ENCODE measurements at places on chromosomes 2 and 18.

GRCh38 chr18:27585602-27586173 is 400.6 kb upstream of the CHST9 start:
- no peak for DNase-seq

DNA sequence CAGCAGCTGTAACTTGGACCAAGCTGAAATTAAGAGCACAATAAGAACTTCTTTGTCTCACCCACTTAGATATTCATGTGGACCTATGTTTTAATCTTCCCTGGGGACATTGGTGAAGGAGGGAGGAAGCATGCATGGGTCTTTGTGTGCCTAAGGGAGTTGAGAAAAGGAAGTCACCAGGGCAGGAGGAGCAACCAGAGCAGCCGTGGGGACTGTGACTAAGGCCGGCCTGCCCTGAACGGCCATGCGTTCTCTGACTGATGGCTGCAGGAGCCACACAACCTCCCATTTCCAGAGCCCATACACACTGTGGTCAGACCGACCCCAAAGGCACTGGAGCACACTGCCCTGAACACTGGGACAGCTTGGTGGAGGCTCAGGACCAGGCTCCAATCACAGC is 43.7 kb upstream of the SLC35G4 start:
- DNase-seq: no peak

DNA sequence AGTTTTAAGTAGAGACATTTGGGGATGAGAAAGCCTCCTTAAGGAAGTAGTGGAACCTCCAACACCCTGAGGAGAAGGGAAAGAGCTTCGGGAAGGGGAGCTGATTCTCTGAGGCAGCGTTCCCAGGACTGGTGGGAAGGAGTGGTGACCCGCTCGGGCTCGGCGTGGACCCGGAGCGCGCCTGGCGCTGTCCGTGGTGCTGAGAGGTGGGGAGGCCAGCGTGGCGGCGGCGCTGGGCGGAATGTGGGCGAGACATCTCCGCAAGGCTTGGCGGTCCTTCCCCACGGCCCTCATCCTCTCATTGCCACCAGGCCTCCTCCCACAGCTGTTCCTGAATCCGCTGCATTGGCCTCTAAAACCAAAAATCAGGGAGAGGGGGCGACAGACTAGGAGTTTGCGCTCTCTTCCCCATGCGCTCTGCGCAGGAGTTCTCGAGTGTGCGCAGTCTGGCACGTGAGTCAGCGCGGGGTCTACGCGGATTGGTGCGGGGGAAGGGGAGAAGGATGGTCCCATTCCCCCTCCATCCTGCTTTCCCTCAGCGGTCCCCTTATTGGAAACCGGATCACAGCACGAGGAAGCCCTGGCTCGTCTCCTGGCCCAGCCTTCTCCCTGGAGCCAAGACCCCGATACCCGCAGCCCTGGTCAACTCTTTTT is 857 bp downstream of the RESP18 start:
- no peak for DNase-seq

DNA sequence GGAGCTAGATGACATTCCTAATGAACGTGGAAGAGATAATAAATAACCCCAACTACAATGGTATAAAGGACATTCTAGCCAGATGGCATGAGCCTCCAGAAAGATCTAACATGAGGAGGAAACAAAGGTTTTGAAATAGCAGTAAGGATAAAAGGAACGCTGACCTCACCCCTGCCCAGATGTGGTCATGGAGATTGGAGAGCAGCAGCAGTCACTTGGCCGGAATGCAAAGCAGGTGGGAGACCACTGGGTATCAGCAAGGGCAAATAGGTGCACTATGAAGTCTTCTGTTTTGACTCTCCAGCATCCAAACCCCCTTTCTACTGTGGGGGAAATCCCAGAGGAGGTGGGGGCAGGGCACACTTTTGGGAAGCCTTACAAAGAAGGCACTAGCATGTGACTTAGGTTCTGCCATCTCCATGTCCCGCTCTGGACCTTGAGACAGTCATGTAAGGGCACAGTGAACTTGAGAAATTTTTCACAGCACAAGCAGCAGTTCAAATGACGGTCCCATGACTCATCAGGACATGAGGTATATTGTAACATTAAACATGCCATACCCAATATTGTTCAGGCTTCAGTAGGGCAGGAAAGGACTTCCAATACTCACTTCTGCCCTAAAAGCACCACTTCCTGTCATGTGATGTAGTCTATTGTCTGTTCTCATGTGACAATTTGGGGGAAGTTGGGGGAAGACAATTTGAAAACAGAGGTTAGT is 55.2 kb downstream of the METTL4 start:
- DNase-seq: no peak

- no peak for DNase-seq
Measured at GRCh38 chr2:158414538-158414937, 42.0 kb downstream of the CCDC148 start.

GRCh38 chr2:22887845-22888244 is 497.1 kb upstream of the KLHL29 start:
- no peak for DNase-seq

GRCh38 chr2:13917958-13918357 is 714.6 kb upstream of the LRATD1 start:
- DNase-seq: no peak

DNA sequence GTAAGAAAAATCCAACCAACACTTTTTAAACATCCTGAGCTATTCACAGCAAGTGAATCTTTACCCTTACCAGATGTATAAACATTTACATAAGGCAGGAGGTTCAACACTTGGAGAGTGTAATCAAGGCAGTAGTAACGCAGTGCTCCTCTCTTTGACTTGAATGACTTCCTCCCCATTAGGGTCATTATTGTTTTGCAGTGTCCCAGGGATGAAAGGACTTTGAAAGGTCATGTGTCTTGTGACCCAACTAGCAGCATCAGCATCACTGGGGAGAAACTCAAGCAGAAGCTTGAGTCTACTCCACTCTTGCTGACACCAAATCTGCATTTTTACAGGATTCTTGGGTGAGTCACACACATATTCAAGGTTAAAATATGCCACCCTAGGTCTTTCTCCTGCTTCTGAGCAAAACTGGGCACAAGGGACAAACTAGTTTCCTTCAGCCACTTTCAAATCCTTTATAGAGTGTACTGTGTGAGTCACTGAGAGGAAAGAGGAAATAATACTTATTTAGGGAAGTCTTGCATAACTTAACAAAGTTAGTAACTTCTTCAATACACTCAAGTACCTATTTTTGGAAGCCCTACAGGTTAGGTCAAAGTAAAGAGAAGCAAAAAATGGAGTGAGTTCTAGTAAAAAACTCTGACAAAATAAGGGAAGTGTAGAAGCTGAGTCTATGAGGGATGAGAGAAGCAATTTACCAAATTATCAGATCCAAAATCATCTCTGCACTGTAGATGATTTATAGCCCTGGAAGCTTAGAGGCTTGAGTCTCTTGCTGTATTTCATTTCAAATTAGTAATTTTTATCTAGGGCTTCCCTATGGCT is 51.0 kb upstream of the EML4 start:
- DNase-seq: no peak

DNA sequence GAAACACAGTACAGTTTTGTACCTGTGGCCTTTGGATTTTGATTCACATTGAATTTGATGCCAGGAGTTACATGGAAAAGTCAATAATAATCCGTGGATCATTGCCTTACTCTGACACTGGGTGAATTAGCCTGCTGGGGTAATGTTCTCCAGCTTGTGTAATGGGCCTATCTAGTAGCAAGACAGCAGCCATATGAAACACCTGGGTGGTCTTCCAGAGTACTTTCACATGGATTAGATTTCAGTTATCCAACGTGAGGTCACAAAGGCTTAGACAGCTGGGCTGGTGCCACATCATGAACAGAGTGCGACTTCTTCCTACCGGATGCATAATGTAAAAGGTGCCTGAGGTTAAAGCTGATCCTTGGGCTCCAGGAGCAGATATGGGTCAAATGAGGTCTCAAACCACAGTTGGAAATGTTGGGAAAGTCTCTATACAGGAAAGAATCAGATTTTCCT is 486.8 kb downstream of the PARD3B start:
- DNase-seq: no peak

- no peak for DNase-seq
Measured at GRCh38 chr2:126657148-126657635, 1.2 kb downstream of the GYPC start.

GRCh38 chr2:112712903-112713584 is 7.8 kb upstream of the NT5DC4 start:
- no peak for DNase-seq

- no peak for DNase-seq
Measured at GRCh38 chr2:220422676-220423075, 795.2 kb downstream of the SLC4A3 start.

DNA sequence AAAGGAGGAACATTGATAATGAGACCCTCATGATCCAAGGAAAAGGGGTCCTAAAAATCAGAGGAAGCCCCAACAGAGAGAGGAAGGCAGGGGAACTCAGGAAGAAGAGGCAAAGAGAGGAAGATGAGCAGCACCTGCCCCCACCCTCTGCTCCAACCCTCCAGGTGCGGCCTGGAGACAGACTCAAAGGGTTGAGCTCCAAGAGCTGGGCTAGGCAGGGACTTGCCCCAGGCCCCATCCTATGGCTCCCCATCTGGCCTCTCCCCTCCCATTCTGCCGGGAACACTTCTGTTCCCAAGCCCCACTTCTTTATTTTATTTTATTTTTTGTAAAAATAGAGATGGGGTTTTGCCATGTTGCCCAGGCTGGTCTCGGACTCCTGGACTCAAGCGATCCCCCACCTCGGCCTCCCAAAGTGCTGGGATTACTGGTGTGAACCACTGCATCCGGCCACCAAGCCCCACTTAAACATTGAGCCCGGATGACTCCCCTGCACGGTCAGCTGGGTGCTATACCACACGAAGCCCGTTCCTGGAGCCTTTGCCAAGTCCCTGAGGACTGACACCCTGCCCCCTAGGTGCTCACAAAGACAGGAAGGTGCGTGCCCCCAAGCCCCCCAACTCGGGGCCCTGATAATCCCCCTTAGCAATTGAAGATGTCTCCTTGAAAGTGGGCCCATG is 3.8 kb upstream of the GPR55 start:
- no peak for DNase-seq

- DNase-seq: no peak
Measured at GRCh38 chr2:146912536-146912935, 932.3 kb upstream of the ACVR2A start.

DNA sequence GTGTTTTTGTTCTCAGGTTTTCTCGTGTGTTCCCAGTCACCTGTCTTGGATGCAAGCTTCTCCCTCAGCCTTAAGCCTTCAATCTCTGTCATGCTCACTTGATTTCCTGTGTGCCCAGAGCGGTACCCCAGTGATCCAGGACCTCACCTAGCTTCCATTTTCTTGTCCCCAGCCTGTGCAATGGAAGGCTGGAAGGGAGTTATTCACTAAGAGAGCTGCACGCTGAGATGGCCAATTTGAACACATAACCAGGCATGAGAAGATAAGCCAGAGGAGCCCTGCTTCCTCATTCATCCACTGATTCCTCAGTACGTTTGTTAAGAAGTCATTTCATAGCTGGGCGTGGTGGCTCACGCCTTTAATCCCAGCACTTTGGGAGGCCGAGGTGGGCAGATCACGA is 130.8 kb upstream of the SERPINE2 start:
- no peak for DNase-seq

- no peak for DNase-seq
Measured at GRCh38 chr2:97948926-97949325, 46.8 kb downstream of the TMEM131 start.

GRCh38 chr18:42045346-42045745 is 90.3 kb downstream of the PIK3C3 start:
- no peak for DNase-seq

DNA sequence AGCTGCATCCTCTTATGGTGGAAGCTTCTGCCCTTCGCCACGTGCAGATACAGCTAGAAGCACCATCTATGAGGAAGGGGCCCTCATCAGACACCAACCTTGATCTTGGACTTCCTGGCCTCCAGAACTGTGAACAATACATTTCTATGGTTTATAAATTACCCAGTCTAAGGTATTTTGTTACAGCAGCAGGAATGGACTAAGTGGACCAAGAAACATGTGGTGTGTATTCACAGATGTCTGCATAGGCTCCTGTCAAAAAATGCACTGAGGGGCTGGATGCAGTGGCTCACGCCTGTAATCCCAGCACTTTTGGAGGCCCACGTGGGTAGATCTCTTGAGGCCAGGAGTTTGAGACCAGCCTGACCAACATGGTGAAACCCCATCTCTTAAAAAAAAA is 57.5 kb downstream of the STPG4 start:
- no peak for DNase-seq

- DNase-seq: no peak
Measured at GRCh38 chr18:75216212-75216910, 5.8 kb downstream of the TSHZ1 start.

DNA sequence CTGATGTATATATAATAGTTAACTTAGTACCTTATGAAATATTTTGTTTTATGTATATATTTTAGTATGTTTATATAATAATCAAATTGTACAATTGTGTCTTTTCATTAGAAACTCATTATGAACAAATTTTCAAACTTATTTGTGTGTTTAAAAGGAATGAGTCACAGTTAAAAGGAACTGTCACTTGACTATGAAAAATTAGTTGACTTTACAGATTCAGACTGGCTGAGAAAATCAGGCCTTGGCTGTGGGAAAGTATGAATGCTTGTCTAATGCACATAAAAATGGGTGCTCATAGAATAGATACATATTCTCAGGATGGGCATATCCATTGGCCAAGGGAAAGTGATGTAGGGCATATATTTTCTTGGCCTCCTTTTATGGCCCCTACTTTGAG is 576.8 kb downstream of the SATB2 start:
- no peak for DNase-seq

GRCh38 chr2:169461143-169461542 is 18.2 kb upstream of the BBS5 start:
- no peak for DNase-seq

DNA sequence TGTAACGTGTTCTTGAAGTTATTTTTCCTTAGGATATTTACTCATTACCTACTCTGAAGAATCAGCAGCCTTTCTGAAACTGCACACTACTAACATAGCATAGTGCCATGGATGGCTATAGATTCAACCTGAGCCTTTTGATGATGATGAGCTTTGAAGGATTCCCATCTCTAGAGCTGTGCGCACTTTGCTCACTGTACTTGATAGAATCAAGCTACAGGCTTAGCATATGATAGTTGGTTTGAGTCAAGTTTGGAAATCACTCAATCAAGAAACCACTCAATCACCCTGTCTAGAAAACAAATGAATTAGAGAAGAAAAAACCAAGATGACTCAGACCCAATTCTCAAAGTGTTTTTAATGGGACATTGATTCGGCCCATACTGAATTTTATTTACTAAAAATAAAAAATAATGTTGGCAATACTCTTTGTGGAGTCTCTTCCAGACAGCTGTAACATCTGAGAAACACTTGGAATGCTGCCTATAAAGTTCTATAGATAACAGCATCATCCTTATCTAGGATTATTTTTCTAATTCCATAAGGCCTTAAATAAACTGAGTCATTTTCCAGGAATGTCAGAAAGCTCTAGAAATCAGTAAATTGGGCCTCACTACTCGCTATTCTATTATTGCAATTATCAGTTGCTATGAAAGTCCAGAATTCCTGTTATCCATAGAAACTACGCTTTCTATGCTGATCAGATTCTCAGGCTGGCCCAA is 259.0 kb upstream of the ERBB4 start:
- DNase-seq: no peak

GRCh38 chr18:70419526-70419925 is 130.7 kb downstream of the SOCS6 start:
- no peak for DNase-seq

- no peak for DNase-seq
Measured at GRCh38 chr2:169190197-169190775, 120.9 kb downstream of the DHRS9 start.
